ENCODE measurements at places on chromosomes 3 and 15. TPM values are rescaled to one million over a fixed set of nuclear protein-coding genes. Genes with fewer than 3 reads are reported as not detected.
A peak's percentile ranks its signal among the peaks of the same experiment; 100 is the strongest.

DNA sequence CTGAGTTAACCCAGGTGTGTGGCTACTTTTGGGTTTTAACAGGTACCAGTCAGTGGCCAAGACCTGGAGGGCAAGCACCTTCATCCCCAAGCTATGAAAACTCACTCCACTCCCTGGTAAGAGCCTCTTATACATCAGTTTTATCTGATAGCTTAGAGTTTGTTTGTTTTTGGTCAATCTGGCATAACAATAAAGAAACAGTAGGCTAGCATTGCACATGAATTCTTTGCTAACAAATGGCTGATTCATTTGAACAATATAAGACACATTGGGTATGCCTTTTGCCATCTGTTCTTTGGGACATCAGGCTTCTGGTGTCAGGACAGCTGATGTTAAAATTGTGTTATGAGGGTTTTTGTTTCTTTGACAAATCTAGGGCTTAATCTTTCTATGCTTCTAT lies 125.0 kb upstream of the CGNL1 start:
- DNase-seq = no peak

GRCh38 chr15:90787881-90788280 lies 70.7 kb downstream of the BLM start:
- DNase-seq = no peak

DNA sequence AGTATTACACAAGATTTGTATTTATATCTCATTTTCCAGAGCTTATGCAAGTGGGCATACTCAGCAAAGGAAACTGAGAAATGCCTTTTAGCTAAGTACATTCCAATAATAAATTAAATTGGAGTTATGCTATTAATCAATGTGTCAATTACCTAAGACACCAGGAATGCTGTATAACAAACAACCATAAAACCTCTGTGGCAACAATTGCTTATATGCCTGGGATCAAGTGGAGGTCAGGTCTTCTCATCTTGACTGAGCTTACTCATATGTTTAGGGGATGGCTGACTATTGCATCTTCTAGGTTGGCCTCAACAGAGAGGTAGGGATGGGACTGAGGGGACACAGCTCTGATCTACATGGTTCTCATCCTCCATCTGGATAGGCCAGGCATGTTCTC lies 30.7 kb downstream of the CD200R1L start:
- no peak for DNase-seq

- DNase-seq = no peak
These were observed 100.3 kb downstream of the LRRK1 start for GRCh38 chr15:101019366-101019896.

Gene PLIN1
- 1.2 TPM for polyA plus RNA-seq

Gene OR5H2
- polyA plus RNA-seq = not detected

- DNase-seq = no peak
These were observed 1.7 kb downstream of the LTK start for GRCh38 chr15:41511899-41512369.

DNA sequence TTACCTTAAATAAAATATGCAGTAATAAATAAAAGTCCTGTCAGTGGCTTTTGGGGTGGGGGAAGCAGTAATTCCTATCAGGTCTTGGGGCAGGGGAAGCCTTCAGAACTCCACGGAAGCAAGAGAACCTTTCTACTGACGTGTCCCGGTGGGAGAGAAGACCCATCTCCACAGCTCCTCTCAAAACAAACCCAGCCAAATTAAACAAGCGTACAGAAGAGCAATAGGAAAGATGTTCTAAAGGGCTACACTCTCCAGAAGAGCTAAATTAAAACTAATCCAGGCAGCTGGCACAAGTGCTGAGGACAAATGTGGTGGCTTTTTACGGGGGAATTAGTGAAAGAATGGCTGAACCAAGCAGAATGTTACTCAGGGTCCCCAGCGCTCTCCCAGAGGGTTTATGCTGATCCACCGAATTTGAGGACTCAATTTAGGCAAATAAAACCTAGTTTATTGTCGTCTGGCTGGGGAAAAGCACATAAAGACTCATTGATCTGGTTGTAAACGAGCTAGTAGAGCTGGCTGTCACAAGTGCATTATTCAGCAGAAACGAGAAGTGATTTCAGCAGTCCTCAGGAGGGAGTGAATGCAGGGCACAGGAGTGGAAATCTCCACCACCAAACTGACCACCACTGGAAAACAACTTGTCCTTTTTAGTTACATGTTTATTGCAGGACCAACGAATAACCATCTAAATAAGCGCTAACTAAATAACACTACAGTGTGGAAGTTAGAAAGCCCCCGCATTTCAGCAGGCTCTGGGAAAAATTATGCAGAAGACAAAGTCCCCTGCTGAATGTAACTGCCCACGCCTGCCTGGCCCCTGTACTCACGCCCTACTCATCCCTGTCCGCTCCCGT lies 13.5 kb downstream of the BFSP2 start:
- DNase-seq = no peak

GRCh38 chr15:63494408-63494807 lies 10.0 kb upstream of the USP3 start:
- no peak for DNase-seq

- no peak for DNase-seq
These were observed 311.4 kb downstream of the LPP start for GRCh38 chr3:188465311-188465710.

GRCh38 chr3:46091741-46092701 lies 64.7 kb upstream of the XCR1 start:
- no peak for DNase-seq

DNA sequence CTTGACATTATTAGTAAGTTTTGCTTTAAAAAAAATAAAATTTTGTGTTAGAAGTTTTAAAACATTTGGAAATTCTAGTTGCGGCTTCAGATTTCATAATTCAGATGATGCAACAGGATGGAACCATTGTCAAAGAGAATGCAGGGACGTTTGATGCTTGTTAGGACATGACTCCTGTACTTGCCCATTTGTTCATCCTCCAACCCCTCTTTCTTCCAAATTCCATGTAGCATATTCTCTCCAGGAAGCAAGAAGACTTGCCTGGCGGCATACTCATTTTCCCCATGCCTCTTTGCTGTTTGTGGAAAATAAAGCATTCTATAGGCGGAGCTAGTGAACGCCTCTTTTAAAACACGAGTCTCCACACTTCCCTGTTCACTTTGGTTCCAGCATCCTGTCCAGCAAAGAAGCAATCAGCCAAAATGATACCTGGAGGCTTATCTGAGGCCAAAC lies at the start of gene CSTA:
CSTA (plus strand) TSS at position 378 of the 453 bp plus-strand sequence; CDS start at position 423, 45 bp downstream.
- DNase-seq = no peak

Gene CTXN2
- polyA plus RNA-seq = not detected

Gene SELENOK
- 81.0 TPM for polyA plus RNA-seq

GRCh38 chr3:18424729-18425640 lies at the start of gene SATB1:
TSS of gene SATB1 (minus strand) at chr3:18425339. CDS start at chr3:18420967, 4,372 bp downstream.
- DNase-seq = peak; percentile 83

Measured in ovary (tissue), 10 donors.